ENCODE measurements at places on chromosomes 5 and 9.

DNA sequence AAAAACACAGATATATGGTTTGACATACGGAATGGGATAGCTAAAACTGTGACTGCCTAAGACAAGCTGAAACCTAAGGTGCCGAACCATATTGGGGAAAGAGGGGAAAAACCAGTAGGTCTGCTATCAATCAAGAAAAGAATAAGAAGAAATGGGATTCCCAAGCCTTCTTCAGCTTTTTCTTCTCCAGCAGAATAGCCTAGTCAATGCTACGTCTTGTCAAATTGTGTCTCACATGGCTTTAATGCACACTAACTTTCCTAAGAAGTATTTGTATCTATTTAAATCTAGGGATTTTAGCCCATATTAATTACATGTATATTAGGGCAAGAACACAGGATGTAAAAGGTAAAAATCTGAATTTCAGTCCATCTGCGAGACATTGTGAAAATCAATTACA is 797 bp upstream of the FBXO38 start:
- DNase-seq, result no peak

- DNase-seq, result no peak
Observed at GRCh38 chr5:120473332-120473731, 9.2 kb downstream of the PRR16 start.

DNA sequence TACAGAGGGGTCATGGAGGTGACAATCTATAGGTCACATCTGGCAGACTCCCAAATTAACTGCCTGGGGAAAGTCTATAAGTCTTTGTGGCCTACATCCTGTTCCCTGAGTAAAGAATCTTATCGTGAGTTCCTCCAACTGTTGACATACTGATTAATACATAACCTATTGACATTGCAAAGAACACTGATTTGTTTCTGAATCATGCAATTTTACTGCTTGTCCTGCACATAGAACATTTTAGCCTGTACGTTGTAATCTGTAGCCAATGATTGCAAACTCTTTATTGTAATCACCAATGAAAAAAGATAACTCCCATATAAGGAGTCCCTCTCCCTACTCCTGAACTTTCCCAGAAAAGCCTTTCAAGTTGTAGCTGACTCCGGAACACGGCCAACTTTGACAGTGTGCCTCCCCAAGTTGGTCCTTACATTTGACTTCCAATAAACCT is 18.8 kb upstream of the OR2K2 start:
- DNase-seq, result no peak

- no peak for DNase-seq
Observed at GRCh38 chr9:123337971-123338370, 18.0 kb upstream of the CRB2 start.

GRCh38 chr5:175681045-175681967 is 23.4 kb downstream of the HRH2 start:
- no peak for DNase-seq

DNA sequence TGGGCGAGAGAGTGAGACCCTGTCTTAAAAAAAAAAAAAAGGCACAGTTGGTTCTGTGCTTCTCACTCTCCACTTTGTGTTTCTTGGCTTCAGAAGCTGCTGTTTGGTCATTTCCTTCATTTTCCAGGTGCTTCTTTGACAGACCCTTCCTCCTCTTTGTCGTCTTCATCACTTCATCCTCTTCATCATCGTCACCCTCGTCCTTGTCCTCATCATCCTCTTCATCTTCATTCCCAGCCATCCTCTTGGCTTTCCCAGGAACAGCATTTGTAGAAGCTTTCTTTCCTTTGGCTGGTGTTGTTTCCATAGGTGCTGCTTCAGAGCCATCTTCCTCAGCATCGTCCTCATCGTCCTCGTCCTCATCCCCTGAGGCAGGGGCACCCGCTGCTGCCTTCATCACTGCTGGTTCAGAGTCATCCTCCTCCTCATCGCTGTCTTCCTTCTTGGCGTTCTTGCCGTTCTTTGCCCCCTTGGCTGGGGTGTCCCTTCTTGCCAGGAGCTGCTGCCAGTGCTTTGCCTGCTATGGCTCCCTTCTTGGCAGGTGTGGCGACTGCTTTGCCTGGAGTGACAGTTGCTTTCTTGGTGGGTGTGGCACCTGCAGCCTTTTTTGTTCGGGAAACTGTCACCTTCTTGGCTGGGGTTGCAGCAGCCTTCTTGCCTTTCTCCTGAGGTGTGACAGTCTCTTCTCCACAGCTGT is 7.1 kb downstream of the RABL6 start:
- DNase-seq, result no peak

- no peak for DNase-seq
Observed at GRCh38 chr5:124651663-124652513, 94.6 kb downstream of the ZNF608 start.

- no peak for DNase-seq
Observed at GRCh38 chr9:27247756-27248155, 49.2 kb downstream of the EQTN start.

- no peak for DNase-seq
Observed at GRCh38 chr9:3972687-3973086, 327.2 kb downstream of the GLIS3 start.

GRCh38 chr9:109303900-109304299 is 17.0 kb downstream of the EPB41L4B start:
- no peak for DNase-seq

- DNase-seq, result peak; percentile 59
Observed at GRCh38 chr5:129852747-129853352, 51.4 kb upstream of the CHSY3 start.

DNA sequence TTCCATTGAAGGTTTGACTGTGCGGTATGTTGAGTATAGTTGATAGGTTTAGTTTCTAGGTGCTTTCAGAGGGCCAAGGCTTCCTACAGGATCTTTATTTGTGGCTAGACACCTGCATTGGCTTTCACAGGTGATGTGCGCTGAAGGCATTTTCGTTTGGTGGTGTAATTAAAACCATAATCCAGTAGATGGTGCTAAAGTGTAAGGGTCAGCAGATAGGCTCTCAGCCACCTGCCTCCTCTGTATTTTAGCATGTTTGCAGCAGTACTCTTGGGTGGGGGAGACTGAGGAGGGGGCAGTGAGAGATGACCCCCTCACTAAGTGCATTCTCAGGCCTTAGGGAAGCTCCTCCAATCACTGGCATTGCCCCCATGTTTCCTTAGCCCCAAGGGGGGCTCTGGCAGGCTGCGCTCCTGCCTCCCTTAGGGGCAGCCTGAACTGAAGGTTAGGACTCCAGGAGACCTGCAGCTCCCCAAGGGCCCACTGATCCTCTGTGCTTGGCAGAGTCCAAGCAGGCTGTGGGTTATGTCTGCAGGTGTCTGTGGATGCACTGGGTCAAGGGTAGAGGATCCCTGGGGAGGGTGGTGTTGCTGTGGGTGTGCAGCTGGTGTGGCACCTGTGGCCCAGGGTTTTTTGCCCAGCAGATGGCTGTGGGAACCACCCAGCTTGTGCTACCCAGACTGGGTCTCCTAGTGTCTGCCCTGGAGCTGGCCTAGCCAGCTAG is 23.4 kb downstream of the CDK20 start:
- no peak for DNase-seq

GRCh38 chr5:142239394-142240159 is 85.2 kb downstream of the SPRY4 start:
- DNase-seq, result no peak

DNA sequence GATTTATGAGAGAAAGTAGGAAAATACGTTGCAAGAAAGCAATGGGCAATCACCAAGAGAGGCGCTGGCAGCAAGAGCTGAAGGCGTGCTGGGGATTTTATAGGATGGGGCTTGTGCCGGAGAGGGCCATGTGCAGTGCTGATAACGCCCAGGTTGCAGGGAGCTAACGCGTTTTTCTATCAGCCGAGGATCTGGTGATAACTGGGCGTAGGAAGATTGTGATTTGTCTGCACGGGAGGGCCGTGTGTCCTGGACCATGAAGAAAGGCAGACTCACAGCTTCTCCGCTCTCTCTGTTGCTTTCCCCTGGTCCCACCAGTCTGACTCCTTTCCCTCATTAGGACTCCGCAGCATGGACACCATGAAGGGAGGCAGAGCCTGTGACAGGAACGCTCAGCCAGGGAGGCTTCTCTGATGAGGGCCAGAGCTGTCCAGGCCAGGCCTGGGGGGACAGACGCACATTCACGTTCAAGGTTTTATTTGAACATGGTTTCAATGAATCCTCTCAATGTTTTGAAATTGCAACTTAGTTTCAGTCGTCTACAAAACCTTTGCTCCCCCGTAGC is 11.9 kb upstream of the CACNA1B start:
- DNase-seq, result no peak

DNA sequence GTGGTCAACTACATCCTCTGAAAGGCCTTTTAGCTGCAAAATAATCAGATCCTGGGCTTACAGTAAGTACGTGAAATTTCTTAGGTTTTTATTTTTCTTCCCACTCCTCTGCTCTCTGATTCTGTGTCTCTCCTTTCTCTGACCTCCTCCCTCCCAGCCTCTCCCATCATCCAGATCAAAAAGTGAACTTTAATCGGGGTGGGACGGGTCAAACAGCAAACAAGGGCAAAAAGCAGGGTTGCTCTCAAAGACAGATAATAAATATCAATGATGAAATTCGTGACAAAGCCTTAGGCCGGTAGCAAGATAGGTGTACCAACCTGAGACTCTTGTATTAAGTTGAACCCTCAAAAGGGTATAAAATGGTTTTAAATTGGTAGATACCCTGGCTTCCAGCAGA is 76.1 kb downstream of the RANBP17 start:
- no peak for DNase-seq

DNA sequence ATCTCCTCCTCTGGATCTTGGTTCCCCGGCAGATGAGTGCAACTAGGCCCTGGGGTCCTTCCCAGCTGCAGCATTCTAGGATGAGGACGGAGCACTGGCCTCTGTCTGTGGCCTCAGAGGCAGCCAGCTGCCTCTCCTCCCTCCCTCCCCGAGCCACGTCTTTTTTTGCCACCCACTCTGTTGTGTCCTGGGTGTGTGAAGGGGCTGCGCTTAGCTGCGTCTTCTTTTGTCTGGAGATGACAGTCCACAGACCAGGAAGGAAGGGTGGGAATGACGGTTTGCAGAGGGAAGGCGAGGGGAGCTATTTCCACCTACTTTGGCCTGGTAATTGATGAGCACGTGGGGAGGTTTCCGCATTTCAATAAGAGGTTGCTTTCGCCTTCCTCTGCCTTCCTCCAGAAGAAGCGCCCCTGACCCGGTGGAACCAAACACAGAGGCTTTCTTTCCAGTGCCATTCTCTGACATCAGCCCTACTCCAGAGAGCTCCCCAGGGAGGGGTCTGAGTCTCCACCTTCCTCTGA is 34.5 kb upstream of the GABRP start:
- no peak for DNase-seq

DNA sequence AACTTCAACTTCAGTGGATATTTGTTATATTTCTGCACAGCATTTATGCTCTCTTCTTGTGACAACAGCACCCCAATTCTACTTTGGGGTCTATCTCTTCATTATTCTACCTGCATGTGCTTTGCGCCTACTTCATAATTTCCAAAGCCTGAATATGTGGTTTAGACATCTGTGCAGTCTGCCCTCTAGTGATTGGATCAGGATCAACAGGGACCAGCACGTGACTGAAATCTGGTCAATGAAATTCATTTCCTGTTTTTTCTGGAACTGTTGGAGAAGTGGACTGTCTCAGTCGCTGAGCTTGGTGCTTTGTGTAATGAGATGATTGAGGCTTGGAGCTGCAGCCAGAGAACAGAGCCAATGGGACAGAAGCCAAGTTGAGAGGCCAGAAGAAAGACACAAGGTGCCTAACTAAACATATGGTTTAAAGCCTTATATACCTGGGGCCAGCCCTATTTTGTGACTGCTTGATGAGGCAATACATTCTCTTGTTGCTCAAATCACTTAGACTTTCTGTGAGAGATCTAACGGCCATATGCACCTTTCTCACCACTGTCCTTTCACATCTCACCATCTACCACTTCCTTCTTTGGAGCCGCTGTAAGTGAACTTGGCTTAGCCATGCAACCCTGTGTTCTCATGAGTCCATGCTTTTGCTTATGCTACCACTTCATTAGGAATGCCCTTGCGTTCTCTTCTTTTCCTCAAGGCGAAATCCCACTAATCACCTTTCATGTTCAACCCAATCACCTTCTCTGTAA is 68.8 kb upstream of the PPP2R2B start:
- peak; percentile 0 for DNase-seq

- no peak for DNase-seq
Observed at GRCh38 chr5:114634517-114634916, 272.6 kb downstream of the KCNN2 start.

DNA sequence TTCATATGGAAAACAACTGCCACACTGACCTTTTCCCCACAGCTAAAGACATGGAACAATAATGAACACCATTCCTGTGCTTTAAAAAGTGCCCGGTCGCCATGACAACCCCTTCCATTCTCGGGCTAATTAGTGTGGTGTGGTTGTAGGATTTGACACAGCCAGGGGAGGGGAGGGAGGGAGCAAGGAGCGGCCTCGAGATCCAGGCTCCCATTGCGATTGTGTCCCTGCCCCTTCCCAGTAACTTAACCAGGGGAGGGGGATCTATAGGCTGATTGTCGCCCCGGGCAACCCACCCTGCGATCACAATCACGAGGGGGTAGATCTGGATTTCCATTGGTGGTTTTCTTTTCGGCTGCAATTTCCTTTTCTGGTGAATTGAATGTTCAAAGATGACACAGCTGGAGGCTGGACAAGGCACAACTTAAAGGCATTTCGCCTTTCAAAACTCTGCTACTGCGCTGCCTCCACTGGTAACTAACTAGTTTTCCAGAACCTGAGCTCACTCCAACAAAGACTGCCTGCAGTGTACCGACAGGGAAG is 96.7 kb upstream of the RETREG1 start:
- no peak for DNase-seq

DNA sequence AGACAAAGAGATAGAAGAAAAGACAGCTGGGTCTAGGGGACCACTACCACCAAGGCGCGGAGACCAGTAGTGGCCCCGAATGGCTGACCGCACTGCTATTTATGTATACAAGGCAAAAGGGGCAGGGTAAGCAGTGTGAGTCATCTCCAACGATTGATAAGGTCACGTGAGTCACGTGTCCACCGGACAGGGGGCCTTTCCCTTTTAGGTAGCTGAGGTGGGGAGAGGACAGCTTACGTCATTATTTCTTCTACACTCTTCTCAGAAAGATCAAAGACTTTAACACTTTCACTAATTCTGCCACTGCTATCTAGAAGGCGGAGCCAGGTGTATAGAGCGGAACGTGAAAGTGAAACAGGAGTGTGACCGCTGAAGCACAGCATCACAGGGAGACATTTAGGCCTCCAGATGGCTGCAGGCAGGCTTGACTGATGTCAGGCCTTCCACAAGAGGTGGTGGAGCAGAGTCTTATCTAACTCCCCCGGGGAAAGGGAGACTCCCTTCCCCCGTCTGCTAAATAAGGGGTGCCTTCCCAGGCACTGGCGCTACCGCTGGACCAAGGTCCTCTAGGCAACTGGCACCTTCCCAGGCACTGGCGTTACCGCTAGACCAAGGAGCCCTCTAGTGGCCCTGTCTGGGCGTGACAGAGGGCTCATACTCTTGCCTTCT is 6.1 kb upstream of the PRR16 start:
- peak; percentile 14 for DNase-seq
